Femur (tissue), 1 donor: ENCODE measurements at places on chromosomes 3 and 15.
A peak's percentile ranks its signal among the peaks of the same experiment; 100 is the strongest.

- no peak for DNase-seq
Measured at GRCh38 chr15:39427705-39428104, 153.2 kb upstream of the THBS1 start.

DNA sequence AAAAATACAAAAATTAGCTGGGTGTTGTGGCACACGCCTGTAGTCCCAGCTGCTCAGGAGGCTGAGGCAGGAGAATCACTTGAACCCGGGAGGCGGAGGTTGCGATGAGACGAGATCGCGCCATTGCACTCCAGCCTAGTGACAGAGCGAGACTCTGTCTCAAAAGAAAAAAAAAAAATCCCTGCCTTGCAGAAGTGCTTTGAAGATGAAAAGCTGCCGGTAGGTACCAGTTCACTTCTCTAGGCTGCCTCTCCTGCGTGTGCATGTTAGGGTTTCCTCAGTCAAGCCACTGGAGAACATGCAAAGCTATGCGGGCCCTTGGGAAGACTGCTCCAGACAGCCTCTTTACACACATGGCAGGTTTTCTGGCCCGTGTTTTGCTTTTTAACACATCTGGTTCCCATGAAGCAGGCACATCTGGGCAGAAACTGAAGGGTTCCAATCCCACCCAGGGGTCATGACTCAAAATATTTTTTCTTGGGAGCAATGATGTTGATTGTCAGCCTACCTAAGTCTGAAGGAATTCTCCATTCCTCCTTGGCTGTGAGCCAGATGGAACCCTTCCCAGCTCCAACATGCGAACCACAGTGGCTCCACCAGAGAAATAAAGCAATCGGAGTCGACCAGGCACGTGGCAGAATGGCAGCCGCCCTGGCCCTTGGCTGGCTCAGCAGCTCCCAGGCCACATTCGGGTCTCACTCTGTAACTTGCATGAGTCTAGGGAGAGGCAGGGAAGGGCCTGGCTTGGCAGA, 29.6 kb downstream of the MGLL start:
- peak; percentile 80 for DNase-seq

GRCh38 chr3:5347486-5347885, 160.0 kb downstream of the EDEM1 start:
- no peak for DNase-seq

DNA sequence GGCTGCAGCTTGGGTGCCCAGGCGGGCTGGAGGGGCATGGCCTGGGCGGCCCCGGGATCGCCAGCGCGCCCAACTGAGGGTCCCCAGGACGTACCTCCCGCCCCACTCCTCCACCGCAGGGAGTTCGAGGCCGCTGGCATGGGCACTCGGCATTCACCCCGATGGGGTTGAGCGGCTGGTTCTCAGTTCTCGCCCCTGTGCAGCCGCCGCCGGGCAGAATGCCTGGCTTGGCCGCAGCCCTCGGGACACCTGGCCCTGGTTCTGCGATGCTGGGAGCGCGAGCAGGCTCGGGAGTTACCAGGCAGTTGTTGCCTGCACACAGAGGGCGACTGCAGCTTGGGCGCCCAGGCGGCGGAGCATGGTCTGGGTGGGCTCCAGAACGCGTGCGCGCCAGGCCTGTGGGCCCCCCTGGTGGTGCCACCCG, 121.4 kb downstream of the LMLN start:
- DNase-seq, result peak; percentile 19

GRCh38 chr3:3082234-3082924, 27.8 kb downstream of the IL5RA start:
- DNase-seq, result no peak

GRCh38 chr15:38647683-38648082, 83.1 kb upstream of the RASGRP1 start:
- no peak for DNase-seq

DNA sequence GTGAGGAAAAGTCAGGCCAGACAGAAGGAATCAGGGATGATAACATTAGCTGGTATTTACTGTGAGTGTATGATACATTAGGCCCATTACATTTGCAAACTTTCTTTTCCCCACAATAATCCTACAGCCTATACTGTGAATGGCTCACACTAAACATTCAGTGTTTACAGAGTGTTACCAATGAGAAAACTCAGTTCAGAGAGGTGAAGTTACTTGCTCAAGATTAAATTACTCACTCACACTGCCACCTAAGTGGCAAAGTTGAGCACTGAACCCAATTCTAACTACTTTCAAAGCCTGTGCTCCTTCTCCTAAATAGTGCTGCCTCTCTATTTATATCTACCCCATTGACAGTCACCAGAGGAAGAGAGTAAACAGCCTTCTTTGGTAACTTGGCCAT, 8.5 kb downstream of the XPC start:
- no peak for DNase-seq

- no peak for DNase-seq
Measured at GRCh38 chr15:54810496-54810895, 386.2 kb downstream of the RSL24D1 start.

DNA sequence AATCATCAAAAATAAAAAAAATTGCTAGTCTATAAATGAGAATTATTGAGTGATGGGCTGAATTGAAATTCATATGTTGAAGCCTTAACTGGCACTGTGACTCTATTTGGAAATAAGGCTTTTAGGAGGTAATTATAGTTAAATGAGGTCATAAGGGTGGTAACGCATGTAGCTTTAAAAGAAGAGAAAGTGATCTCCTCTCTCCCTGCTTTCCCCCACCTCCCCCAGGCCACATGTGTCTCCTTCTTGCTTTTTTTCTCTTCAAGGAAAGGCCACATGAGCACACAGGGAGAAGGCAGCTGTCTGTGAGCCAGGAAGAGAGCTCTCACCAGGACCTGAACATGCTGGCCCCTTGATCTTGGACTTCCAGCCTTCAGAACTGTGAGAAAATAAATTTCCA, 48.2 kb upstream of the ARPP19 start:
- DNase-seq, result no peak

DNA sequence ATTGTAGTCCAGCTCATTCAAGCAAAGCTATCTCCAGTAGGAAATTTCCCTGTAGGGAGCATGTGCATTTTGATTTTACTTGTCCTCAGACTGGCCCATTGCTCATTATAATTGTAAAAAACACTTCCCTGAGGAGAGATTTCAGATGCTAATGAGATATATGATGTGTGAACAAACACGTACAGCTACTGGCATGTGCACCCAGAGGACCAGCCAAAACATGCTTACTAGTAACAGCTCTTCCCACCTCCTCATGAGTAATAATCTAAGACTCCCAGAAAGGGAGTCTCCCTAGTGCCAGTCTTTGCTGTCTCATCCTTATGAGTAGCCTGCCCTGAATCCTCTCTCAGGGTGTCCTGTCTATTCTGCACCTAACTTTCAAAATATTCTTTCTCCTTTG, 43.4 kb downstream of the FBXO22 start:
- DNase-seq, result no peak

DNA sequence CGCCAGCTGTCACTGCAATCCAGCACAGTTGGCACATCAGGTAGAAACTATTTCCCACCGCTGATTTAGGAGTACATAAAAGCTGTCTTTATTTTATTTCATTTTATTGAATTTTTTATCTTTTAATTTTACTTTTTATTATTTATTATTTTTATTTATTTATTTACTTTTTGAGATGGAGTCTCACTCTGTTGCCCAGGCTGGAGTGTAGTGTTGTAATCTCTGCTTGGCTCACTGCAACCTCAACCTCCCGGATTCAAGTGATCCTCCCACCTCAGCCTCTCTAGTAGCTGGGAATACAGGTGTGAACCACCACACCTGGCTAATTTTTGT, 31.0 kb downstream of the SRGAP3 start:
- no peak for DNase-seq

- no peak for DNase-seq
Measured at GRCh38 chr15:56496635-56497034, 31.7 kb upstream of the MNS1 start.

DNA sequence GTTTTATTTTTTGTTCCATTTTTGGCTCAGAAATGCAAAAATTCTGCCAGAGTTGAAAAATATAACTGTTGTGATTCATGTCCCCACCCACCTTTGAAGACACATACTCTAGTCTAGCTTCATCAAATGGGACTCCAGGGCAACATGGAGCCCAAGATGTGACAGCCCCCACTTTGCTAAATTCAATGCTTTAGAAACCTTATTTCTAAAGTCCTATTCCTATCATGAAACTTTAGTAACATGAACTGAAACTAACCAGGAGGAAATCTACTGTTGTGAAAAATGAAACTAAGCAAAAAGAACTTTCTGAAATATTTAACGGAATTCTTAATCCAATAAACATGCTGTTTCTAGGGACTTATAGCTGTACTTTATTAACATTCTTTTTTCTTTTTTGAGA, 20.3 kb downstream of the UBP1 start:
- DNase-seq, result no peak

DNA sequence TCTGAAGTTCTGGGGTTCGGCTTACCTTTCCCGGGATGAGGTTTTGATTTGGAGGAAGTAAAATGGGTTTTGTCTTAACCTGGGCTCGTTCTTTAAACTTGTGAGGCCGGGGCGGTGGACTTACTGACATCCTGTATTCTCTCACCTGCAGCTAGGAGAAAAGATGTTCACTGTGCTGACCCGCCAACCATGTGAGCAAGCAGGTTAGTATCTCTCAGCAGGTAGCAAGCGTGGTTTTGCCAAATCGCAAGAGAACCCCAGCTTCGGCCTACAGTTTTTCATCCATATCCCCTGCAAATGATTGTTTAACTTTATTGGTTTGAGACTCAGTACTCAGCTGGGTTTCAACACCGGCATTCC, 891 bp downstream of the ENTPD3 start:
- DNase-seq, result no peak

DNA sequence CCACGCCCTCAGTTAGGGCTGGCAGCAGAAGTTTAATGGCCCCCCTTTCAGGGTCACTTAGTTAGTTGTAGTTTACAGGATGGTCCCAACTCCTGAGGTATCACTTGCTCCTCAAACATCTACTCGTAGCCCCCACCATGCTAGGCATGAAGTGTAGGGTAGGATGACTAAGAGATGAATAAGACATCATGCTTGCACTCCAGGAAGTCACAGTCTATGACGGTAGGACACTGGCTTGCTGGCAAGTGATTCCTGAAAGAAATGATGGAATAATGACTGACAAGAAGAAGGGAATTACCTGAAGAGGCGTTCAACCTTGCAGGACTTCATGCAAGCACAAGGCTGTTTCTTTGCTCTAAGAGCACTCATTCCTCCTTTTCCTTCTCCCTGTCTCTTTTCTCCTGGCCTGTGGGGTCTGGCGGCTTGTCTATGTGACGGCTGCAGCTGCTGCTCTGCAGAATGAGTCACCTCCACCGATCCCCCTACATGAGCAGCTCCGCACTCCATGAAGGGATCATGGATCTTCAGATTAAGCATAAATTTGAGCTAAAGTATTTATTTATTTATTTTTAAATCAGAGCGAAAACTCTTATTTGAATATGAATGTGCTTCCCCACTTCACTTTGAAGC, 82.9 kb upstream of the BOC start:
- no peak for DNase-seq
